ENCODE measurements at places on chromosomes 2 and 18.

DNA sequence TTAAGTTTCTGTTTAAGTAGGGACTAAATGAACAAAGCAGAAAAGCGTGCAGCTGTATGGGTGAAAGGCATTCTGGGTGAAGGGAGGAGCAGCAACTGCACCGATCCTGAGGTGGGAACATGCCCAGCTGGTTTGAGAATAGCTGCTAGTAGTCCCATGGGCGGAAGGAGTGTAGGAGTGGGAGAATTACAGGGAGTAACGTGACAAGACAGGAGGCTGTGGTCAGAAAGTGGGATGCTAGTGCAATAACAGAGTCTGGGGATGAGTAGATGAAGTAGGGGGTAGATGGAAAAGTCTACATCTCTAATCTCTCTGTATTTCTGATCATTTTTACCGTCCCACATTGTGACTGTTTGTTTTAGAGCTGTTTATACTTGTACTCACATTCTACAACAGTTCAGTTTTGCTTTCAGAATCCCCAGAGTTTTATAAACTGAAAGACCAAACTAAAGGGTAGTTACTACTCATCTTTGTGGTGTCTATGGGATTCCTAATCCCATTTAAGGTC lies 118.9 kb downstream of the LCLAT1 start:
- DNase-seq: no peak

- DNase-seq: no peak
Observed at GRCh38 chr2:238418999-238419546, 7.7 kb upstream of the ASB1 start.

DNA sequence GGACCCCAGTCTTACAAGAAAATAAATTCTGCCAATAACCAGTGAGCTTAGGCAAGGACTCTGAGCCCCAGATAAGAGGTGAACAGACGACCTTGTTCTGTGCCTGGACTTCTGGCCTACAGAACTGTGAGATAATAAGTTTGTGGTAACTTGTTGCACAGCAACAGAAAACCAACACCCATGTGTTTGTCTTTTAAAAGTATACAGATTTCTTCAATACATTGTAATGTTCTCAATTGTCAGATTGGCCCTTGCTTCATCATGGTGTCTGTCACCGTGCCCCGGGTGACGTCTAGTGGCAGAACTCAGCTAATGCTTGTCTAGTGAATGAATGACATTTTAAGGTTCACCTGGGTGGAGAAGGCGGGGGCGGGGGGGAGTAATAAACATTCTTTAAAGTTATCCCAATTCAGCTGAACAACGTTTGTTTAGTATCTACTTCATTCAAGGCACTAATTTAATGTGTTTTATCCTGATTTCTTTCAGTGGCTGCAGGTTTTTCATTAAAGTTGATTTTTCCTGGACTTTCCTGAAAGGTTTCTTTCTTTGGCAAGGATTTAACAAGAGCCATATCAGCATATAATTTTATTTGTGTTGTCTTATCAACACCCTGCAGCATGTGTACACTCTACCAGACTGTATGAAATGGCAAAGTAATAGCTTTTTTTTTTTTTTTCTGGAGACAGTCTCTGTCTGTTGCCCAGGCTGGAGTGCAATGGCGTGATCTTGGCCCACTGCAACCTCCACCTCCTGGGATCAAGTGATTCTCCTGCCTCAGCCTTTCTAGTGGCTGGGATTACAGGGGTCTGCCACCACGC lies 123.8 kb upstream of the DLX2 start:
- DNase-seq: no peak

GRCh38 chr2:176566961-176567360 lies 297.7 kb downstream of the MTX2 start:
- no peak for DNase-seq

DNA sequence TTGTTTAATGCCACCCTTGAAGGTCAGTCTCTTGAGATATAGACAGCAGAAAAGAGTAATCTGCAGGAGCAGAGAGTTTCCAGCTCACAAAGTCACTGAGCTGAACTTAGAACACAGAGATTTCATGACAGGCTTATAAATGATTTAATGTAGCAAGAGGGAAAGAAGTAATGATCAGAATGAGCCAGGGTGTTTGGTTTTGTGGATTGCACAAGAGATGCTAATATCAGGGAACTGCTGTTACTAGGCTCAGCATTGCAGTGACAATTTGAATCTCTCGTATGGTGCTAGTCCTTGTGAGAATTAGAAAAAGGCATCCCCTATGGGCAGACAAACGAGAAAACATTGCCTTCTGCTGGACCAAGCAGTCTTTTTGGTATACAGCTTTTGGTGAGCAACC lies 61.7 kb upstream of the ITGB6 start:
- no peak for DNase-seq

DNA sequence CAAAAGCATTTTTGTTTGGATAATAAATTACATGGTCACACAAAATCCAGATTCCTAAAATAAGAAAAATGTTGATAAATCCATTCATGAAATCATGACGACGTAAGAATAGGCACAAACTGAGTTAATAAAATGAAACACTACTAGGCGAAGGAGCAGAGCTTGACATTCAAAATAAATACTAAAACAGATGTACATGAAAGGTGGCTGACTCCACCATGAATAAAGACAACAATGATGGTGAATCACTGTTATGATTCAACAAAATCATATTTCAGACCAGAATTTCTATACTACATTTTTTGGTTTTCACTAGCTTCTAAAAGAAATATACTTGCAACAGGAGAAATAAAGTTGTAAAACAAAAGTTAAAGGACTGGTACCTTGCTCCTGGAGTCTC lies 122.0 kb upstream of the RNU4ATAC start:
- no peak for DNase-seq

All from stimulated activated CD8-positive, alpha-beta memory T cell treated with anti-CD3 and anti-CD28 coated beads, Interleukin-4, amount 100 ng/mL, for 4 hours (primary cell).